MCF 10A (cell line): ENCODE measurements at places on chromosomes 2 and 18. TPM values are rescaled to one million over a fixed set of nuclear protein-coding genes. Genes with fewer than 3 reads are reported as not detected.
A peak's percentile ranks its signal among the peaks of the same experiment; 100 is the strongest.

GRCh38 chr2:237000481-237000880, 85.2 kb upstream of the COPS8 start:
- DNase-seq = no peak
- H3K4me3 ChIP-seq = no peak overlapping the region
- H3K27ac ChIP-seq = no peak overlapping the region
- no peaks in the 10 kb centered on the region for H3K36me3 ChIP-seq
- H3K4me1 ChIP-seq = peaks cover 6% of the 10 kb centered on the region

DNA sequence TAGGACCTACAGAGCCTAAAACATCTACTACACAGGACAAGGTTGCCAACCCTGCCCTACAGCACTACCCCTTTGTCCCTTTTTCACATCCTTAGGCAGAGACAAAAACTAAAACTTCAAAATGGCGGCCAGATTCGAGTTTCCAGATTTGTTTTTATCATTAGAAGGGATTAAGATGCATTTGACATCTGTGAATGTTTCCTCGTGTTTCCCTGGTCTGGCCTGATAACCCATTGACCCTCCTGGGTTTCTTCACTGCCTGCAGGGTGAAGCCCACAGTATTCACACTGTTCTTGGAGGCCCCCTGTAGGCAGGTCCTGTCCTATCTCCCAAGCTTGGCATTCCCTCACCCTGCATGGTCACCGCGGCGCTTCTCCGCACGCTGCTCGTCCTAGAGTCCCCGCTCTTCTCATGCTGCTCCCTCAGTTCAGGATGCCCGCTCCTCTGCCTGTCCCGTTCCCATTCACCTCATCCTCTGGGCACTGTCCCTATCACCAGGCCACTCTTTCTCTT, 67.6 kb downstream of the TPGS2 start:
- H3K4me1 ChIP-seq = peaks cover 6% of the 10 kb centered on the region
- no peaks in the 10 kb centered on the region for H3K36me3 ChIP-seq
- H3K27me3 ChIP-seq = no peaks in the 10 kb centered on the region

DNA sequence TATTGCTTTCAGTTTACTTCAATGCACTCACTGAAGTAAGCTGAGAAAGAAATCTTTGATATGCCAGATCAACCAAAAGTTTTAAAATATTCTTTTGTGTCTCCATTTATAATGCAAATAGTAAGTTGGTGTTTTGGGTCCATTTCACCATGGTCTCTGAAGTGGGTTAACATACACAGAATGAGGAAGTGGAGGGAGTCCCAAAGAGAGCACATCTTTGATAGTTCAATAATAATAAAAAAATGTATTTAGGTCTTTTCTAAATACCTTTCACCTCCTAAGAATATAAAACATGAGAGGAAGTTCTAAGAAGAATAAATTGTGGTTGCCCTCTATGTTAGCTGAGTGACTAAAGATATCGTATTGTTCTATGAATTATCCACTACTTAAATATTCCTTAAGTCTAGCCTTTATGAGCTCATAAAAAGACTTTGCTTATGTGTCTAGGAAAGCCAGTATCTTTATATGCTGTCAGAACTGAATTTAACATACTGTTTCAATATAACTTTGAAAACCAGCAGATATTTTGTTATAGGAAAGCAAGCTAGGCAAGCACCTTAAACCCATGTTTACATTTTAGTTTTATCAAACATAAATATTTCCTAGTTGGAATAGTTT, 148.7 kb upstream of the ZEB2 start:
- H3K27ac ChIP-seq = no peak overlapping the region
- DNase-seq = no peak
- H3K27me3 ChIP-seq = no peaks in the 10 kb centered on the region
- H3K4me3 ChIP-seq = no peak overlapping the region

DNA sequence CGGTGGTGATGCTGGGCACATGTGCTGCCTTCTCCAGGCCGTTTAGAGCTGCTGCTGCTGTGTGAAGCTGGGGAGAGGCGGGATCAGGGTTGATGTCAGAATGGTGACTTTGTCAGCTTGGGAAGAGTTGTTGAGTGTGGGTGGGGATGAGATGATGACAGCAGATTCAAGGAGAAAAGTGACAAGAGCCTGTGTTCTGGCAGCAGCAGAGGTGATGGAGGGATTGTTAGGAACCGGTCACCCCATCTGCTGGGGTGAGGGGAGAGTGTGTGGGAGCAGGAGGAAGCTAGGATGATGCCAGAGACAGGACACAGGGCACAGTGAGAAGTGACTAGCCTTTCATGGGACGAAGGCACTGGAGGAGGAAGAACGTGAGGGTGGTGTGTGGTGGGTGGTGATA, 345.5 kb downstream of the RNF144A start:
- no peak overlapping the region for H3K27ac ChIP-seq
- peaks cover 23% of the 10 kb centered on the region for H3K27me3 ChIP-seq
- H3K4me1 ChIP-seq = no peaks in the 10 kb centered on the region
- H3K4me3 ChIP-seq = no peak overlapping the region

DNA sequence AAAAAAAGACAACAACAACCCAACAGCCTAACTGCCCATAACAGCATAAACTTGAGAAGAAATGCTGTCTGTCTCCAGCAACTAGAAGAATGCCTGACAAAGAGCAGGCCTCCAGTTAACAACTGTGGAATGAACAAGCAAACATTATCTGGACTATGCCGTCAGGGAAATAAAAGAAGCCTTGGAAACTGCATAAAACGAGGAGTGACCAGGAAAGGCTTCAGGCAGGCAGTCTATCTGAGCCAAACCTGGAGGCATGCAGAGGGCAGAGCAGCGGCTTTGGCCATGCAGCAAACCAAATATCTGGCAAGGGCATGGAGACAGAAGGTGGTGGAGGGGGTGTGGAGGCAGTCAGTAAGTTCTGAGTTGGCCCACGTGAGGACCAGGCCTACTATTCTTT, 11.1 kb downstream of the HES6 start:
- H3K27me3 ChIP-seq = peaks cover 13% of the 10 kb centered on the region
- no peaks in the 10 kb centered on the region for H3K36me3 ChIP-seq
- no peak for DNase-seq
- peaks cover 7% of the 10 kb centered on the region for H3K4me1 ChIP-seq
- H3K27ac ChIP-seq = no peak overlapping the region
- H3K4me3 ChIP-seq = no peak overlapping the region

DNA sequence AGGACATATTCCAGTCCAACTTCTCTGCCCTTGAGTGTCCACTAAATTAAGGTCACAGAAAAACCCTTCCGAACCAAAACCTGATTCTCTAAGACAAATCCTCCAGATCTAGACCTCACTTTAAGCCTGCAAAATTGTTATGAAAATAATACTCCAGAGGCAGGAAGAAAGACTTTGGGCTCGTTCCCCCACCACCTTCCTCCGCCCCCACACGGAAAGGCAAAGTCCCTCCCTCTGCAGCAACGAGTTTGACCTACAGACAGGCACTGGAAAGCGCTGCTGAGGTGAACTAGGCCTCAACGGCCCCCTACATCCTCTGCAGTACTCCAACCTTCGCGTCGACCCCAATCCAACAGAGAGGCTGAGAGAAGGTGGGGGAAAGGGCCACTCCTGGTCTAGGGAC, 808 bp downstream of the ATP5MC3 start:
- peaks cover 19% of the 10 kb centered on the region for H3K4me1 ChIP-seq
- H3K36me3 ChIP-seq = peaks cover 54% of the 10 kb centered on the region
- H3K4me3 ChIP-seq = peak overlapping the region; percentile 93
- H3K27ac ChIP-seq = peak overlapping the region; percentile 96

Gene ACVR1C
- 0.12 and 0.17 TPM in 2 replicates for total RNA-seq

Gene ZNF236
- total RNA-seq = 15.3 and 16.1 TPM in 2 replicates
